Activated CD4-positive, alpha-beta T cell treated with anti-CD3 and anti-CD28 coated beads for 36 hours (primary cell): ENCODE measurements at places on chromosomes 12 and 14. TPM values are rescaled to one million over a fixed set of nuclear protein-coding genes. Genes with fewer than 3 reads are reported as not detected.

Gene HSPA2
- total RNA-seq: 3.2 TPM

Gene AMN
- 0.23 TPM for total RNA-seq

DNA sequence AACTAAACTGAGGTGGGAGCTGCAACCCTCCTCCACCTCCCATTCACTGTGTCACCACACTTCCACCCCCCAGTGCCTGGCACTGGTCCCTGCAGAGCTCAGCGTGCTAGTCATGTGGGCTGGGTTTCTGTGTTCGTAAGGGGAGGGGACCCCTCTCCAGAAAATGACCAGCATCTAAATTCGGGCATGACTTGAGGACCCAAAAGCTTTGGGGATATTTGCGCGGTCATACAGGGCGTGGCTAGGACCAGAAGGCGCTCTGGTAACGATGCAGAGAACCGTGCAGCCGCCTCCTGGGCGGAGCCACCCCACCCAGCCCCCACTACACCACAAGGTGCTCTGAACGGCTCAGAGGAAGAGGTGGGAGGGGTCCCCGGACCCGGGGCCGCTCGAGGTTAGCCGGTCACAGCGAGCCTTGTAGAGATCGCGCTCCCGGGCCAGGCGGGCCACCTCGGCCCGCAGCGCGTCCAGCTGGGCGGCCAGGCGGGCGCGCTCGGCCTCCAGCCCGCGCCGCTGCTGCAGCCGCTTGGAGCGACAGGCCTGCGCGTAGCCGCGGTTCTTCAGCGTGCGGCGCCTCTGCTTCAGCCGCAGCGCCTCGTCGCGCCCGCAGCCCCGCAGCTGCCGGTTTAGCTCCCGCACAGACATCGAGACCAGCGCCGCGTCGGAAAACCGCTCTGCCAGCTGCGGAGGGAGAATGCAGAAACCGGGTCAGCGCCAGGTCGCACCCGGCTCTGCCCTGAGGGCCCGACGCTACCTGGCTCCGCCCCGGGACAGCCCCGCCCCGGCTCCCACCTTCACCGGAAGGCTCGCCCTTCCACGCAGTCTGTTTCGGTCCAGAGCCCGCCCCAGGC is 9.8 kb downstream of the CPNE6 start:
- H3K4me1 ChIP-seq: peaks cover 20% of the 10 kb centered on the region
- peak overlapping the region; percentile 45 for H3K27ac ChIP-seq

GRCh38 chr12:91053951-91054715 is 3.7 kb downstream of the KERA start:
- H3K27me3 ChIP-seq: peaks cover 3% of the 10 kb centered on the region
- no peak overlapping the region for H3K4me3 ChIP-seq
- H3K27ac ChIP-seq: no peak overlapping the region
- H3K36me3 ChIP-seq: no peaks in the 10 kb centered on the region

GRCh38 chr14:83556746-83557453 is 1973.0 kb upstream of the FLRT2 start:
- no peaks in the 10 kb centered on the region for H3K27me3 ChIP-seq
- no peaks in the 10 kb centered on the region for H3K4me1 ChIP-seq
- no peak overlapping the region for H3K4me3 ChIP-seq
- H3K27ac ChIP-seq: no peak overlapping the region
- H3K36me3 ChIP-seq: no peaks in the 10 kb centered on the region

Gene RNU4-1
- total RNA-seq: 323 TPM

- peaks cover 30% of the 10 kb centered on the region for H3K36me3 ChIP-seq
- no peaks in the 10 kb centered on the region for H3K27me3 ChIP-seq
- no peak overlapping the region for H3K27ac ChIP-seq
- no peak overlapping the region for H3K4me3 ChIP-seq
Observed at GRCh38 chr14:102711207-102711606, 66.0 kb upstream of the TRAF3 start.

- no peaks in the 10 kb centered on the region for H3K36me3 ChIP-seq
- no peak overlapping the region for H3K4me3 ChIP-seq
- no peak overlapping the region for H3K27ac ChIP-seq
- no peaks in the 10 kb centered on the region for H3K4me1 ChIP-seq
- peaks cover 3% of the 10 kb centered on the region for H3K27me3 ChIP-seq
Observed at GRCh38 chr12:18837505-18837904, 99.6 kb downstream of the CAPZA3 start.

DNA sequence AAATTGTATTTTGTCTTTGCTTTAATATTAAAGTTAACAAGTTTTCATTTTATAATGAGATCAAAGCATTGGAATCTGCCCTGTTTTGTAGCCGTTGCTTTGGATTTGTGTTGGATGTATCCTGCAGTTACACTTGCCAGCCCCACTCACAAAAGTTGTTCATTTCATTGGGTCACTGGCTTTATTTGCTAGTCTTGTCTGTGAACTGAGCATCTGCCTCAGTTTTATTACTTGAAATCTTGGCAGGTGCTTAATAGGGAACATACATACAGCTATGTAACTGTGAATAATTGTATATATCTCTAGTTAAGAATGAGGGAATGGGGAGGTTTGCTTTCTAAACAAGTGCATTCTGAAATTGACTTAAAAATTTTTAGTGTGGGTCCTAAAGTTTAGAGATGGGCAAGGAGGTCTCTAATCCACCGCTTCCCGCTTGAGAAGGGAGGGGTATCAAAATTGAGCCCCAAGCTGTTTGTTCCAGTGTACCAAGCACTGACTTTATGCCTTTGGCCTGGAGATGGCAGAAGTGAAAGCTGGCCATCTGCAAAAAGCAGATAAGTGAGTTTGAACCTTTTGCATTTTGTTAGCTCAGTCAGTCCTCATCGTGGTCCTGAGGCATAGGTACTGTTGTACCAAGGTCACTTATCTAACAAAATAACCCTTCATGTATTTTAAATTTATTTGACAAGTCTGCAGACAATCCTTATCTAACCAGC is 9.3 kb downstream of the EIF5 start:
- no peak for DNase-seq
- H3K27ac ChIP-seq: no peak overlapping the region
- peaks cover 58% of the 10 kb centered on the region for H3K36me3 ChIP-seq

DNA sequence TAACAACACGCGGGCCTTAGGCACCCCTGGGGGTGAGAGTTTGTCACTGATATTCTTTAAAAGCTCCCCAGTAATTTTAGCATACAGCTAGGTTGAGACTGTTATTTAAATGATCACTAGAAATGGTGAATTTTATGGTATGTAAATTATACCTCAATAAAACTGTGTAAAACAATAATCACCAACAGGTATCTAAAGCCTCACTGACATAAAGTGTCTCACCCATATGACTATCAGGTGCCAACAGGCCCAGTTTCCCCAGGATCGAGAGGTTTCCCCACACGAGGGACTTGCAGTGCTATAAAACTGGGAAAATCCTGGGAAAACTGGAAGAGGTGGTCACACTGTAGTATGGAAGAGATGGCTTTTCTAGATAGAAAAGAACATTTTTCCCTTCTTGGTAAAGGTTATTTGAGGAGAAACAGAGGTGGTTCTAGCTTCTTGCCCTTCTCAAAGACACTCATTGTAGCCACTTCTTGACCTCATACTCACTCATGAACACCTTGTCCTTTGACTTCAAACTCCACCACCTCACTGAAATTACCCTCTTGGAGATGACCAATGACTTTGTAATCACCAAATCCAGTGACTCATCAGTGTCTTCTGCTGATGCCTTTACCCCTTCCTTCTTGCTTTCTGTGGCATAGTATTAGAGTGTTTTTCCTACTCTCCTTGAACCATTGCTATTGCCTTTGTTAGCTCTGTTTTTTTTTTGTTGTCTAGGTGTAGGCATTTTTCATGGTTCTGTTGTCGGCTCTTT is 24.8 kb upstream of the NUBPL start:
- H3K4me1 ChIP-seq: no peaks in the 10 kb centered on the region
- no peak for DNase-seq
- no peak overlapping the region for H3K27ac ChIP-seq
- no peak overlapping the region for H3K4me3 ChIP-seq

DNA sequence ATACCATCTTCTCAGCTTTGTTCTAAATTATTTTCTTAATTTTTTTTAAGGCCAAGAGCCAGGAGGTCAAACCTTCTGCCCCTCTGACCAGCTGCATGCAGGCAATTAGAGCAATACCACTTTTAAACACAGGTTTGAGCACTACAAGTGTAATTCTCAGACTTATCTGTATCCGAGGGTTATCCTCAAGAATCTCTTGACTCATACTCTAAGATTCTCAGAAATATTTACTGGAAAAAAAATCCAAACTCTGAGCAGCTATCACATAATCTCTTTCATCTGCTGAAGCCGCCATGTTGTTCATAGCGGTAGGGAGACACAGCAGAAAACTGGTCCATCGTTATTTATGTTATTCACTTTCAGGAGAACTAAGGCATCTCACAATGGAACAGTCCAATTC is 27.4 kb upstream of the PTHLH start:
- no peaks in the 10 kb centered on the region for H3K4me1 ChIP-seq
- DNase-seq: no peak
- no peak overlapping the region for H3K4me3 ChIP-seq
- no peaks in the 10 kb centered on the region for H3K36me3 ChIP-seq
- no peaks in the 10 kb centered on the region for H3K27me3 ChIP-seq

Gene FAR2
- total RNA-seq: 7.8 TPM

Gene CLEC4D
- not detected for total RNA-seq

GRCh38 chr12:24875014-24875413 is 73.9 kb downstream of the BCAT1 start:
- no peak for DNase-seq
- no peak overlapping the region for H3K4me3 ChIP-seq
- H3K36me3 ChIP-seq: peaks cover 3% of the 10 kb centered on the region
